Spinal cord (tissue), 10 donors: ENCODE measurements at places on chromosomes 16 and 17.

DNA sequence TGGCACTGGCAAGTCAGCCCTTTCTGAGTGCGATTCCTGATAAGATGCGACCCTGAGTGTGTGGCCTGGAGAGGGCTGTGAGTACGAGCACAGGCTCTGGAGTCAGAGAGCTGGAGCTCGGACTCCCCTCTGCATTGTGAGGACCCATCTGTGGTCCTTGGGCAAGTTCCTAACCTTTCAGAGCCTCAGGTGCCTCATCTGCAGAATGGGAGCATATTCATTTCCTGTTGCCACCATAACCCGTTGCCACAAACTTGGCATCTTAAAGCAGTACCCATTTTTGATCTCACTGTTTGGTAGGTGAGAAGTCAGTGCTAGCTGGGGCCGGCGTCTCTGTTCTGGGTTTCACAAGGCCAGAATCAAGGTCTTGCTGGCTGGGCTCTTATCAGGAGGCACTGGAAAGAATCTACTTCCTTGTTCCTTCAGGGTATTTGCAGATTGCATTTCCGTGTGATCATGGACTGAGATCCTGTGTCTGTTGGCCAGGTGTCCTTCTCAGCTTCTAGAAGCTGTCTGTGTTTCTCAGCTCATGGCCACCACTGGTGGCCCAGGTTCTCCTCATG, 20.2 kb downstream of the KNOP1 start:
- no peak for DNase-seq

DNA sequence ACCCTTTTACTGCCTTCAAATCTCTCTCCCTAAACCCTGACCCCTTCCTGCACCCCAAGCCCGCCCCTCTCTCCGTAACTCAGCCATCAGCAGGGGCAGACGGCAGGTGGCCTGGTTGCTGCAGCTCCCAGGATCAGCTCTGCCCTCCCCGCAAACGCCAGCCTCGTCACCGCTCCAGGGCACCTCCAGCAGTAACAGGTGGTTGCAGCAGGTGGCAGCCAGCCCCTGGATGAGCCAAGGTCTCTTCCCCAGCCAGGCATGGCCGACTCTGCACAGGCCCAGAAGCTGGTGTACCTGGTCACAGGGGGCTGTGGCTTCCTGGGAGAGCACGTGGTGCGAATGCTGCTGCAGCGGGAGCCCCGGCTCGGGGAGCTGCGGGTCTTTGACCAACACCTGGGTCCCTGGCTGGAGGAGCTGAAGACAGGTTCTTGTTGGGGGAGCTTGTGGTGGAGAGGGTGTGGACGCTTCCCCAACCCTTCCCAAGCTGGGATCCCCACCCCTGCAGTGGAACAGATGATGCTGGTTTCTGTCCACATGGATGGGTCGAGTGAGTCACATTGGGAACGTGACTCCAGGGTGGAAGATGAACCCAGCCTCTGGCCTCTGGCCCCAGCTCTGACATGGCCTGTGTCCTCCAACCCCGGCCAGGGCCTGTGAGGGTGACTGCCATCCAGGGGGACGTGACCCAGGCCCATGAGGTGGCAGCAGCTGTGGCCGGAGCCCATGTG, 558 bp downstream of the HSD3B7 start:
- DNase-seq: no peak

GRCh38 chr17:47604598-47604927, 45.2 kb upstream of the KPNB1 start:
- peak; percentile 33 for DNase-seq

DNA sequence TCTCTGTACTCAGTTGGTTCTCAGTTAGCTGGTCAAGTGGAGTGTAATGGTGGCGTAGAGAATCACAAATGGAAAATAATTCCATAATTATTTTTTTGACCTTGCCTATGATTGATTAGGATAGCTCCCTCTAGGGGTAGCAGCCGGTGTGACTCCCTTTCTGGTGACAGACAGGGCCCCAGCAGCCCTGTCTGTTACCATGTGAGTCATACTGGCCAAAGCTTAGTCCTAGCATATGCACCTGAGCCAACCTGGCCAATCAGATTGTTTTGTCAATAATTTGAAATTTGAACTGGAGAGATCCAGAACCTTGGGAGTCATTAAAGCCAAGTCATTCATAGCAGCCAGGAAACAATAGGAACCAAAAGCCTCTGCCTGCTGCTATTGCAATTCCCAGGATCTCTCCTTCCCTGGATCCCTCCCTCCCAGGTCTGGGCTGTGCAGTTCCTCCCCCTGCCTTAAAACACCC, 5.6 kb downstream of the PNPO start:
- no peak for DNase-seq

DNA sequence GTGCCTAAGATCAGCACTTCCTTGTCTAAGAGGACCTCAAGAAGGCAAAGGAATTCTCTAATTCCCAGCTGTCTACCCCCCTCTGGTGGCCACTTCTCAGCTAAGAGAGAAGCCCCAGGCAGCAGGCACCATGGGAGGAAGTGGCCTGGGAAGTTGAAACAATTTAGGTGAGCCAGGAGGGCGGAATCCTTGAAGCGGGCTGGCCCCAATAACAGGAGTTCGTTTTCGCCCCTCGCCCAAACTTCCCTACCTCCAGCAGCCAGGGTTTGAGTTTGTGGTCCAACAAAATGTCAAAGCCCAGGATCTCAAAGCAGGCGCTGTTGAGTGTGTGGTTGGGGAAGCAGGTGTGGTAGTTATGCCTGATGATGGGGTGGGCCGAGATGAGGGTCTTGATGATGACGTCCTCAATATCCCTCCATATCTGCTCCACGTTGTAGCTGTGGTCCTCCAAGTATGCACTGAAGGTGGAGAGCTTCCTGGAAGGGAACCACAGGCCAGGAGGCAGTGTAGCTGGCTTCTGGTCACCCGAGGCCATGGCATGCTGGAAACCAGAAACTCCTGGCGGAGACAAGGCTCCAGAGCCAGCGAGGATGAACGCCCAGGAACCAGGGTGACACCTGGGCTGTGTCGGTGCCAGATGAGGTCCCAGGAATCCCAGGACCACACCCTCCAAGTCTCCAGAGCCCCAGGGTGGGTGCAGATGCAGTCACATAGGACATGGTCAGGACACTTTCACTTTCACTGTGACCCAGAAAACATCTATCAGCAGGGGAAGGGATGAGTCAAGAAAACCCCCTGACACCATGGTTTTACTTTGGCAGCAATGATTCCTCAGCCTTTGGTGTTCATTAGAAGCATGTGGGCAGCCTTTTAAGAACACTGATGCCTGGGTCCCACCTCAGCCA, 25.6 kb downstream of the TTLL6 start:
- DNase-seq: peak; percentile 85

DNA sequence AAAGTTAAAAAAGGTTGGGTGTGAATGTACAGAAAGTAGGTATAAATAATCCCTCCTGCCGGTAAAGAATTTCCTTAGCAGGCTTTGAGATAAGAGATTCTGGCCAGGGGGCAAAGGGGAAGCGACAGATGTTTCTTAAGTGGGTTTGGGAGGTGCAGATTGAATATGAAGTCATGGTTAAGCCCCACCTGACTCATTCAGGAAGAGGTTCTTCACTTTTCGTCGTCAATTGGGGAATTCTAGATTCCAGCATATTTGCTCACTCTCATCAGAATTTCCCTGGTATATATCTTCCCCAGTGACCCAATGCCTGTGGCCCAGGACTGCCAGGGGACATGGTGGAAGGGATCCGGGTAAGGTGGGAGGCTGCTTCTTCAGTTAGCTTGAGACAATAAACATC, 127.8 kb downstream of the CPPED1 start:
- no peak for DNase-seq

- DNase-seq: no peak
These were observed 23.0 kb downstream of the ARHGAP23 start for GRCh38 chr17:38451030-38451839.

GRCh38 chr17:34173241-34173640, 81.8 kb upstream of the CCL2 start:
- DNase-seq: no peak
